ENCODE measurements at places on chromosomes 2 and 18.

GRCh38 chr18:22185771-22186386, 16.5 kb downstream of the GATA6 start:
- DNase-seq, result no peak

DNA sequence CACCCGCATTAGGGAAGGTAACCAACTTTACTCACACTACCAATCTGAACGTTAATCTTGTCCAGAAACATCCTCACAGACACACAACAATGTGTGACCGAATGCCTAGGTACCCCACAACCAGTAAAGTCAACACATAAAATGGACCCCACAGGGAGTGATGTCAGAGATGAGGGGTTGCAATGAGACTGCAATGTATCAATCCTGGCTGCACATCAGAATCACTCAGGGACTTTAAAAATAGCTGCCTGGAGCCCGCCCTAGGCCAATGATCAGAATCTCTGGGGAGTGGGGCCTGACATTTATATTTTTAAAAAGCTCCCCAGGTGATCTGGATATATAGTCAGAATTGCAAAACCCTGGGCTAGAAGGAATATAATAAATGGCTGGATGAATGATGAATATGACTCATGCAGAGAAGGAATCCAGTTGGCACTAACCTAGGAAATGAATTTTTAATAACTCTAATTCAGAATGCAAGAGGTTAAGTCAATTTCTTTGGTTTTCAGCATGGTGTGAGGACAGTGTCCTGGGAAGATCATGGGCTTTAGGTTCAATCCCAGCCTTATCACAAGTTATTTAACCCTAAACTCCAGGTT, 92.8 kb downstream of the COLEC12 start:
- peak; percentile 83 for DNase-seq

DNA sequence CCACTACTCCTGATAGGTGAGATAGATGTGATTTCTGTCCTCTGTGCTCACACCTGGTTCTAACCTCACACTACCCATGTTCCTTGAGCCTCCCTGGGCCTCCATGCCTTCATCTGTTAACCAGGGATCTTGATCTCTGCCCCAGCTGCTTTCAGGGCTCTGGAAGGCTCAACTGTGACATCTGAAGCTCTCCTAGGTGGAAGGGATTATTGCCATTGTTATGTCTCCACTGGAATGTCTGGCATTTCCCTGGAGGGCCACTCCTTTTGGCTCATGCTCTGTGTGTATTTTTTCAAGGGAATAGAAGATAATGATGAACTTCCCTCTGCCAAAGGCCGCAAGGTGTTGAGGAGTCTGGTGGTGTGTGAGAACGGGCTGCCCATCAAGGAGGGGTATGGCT, 41.2 kb downstream of the PCARE start:
- DNase-seq, result peak; percentile 50

- DNase-seq, result no peak
Observed at GRCh38 chr2:64350996-64351395, 103.0 kb upstream of the LGALSL start.

GRCh38 chr18:48441405-48441881, 32.3 kb upstream of the ZBTB7C start:
- DNase-seq, result peak; percentile 20

- DNase-seq, result no peak
Observed at GRCh38 chr18:70250781-70251180, 38.1 kb upstream of the SOCS6 start.

DNA sequence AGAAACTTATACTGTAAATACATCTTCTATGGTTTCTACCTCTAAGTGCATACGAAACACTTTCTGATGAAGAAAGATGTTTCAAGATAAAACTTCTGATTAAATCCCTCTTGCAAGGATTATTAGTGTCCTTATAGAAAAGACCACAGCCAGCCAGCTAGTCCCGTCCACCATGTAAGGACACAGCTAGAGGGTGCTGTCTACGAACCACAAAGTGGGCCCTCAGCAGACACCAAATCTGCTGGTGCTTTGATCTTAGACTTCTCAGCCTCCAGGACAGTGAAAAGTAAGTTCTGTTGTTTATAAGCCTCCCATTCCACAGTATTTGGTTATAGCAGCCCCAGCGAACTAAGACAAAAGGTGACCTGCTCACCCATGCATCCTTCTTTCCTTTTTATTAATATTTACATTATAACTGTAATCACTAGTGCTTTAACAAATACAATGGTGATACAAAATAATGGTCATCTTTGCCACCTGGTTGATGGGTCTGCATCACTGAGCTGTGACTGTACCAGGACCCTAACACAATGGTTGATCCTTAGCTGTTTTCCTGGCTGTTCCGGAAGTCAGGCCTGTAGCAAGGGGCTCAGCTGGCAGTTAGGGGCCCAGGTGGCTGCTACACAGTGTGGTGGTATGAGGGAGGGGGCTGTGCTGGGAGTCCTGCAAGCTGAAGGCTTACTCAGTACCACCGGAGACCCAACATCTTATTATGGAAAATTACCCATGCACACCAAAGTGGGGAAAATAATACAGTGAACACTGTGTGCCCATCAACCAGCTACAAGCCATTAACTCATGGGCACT, 108.5 kb upstream of the SMAD7 start:
- no peak for DNase-seq

GRCh38 chr2:241924069-241924908, 54.8 kb downstream of the RTP5 start:
- no peak for DNase-seq

- no peak for DNase-seq
Observed at GRCh38 chr2:186732843-186733242, 39.0 kb downstream of the FAM171B start.

DNA sequence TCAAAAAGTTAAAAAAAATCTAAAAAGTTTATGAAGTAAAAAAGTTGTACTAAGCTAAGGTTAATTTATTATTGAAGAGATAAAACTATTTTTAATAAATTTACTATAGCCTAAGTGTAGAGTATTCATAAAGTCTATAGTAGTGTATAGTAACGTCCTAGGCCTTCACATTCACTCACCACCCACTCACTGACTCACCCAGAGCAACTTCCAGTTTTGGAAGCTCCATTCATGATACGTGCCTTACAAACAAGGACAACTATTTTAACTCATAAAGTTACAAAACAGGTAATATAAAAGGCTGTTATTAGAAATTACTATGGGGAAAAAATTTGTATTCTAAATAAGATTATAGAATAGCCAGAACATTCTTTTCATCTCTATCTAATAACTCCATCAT, 158.9 kb upstream of the FN1 start:
- peak; percentile 39 for DNase-seq
